ENCODE measurements at places on chromosomes 11 and 22.

DNA sequence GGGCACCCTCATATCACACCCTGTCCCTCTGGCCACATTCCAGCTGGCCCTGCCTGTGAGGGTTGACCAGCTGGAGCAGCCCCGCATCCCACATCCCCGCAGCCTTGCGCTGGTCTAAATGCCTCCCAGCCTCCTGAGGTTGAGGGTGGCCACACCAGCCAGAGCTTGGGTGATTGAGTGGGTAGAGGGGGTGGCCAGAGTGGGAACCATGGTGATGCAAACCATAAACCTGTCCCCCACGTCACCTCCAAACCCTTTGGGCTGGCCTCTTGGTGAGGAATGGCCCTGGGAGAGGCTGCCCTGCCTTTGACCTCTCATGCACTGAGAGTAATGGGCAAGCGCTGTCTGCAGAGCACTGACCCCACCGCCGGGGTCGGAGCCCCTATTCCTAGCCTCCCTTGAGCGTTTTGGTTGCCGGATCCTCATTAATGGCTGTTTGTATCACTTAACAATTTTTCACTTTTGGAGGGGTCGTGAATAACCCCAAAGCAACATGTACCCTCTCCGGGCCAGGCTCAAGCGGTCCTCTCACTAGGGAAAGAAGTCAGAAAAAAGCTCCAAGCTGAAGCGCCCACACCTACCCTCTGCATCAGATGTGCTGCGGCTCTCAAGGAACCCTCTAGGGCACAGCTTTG, 16.0 kb upstream of the KCNQ1OT1 start:
- no peak for DNase-seq

DNA sequence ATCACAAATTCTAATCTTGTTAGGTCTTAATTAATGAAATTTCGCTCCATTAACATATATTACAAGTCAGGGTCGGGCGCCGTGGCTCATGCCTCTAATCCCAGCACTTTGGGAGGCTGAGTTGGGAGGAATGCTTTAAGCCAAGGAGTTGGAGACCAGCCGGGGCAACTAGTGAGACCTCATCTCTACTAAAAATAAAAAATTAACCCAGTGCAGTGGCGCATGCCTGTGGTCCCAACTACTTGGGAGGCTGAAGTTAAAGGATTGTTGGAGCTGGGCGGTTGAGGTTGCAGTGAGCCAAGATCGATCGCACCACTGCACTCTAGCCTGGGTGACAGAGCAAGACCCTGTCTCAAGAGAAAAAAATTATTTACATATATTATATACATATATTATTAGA, 1.9 kb downstream of the TMA7B start:
- peak; percentile 28 for DNase-seq

GRCh38 chr11:77259641-77260040, 41.8 kb downstream of the GDPD4 start:
- peak; percentile 57 for DNase-seq

DNA sequence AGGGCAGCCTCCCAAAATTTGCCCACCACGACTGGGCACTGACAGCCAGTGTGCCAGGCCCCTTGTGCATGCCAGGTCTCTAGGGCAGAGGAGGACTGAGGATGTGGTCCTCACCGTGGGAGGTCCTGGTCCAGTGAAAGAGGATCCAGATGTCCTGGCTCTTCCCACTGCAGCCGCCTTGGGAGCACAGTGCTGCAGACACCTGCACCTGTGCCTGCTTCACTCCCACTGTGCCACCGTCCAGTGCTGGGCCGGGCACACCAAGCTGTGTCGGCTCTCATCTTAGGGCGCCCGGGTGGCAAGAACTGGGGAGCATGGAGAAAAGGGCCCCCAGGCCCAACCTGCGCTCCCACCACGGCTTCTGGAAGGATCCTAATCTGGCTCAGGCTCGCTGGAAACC, 1147.1 kb downstream of the BRD1 start:
- no peak for DNase-seq
